ENCODE measurements at places on chromosomes 12 and 14.

DNA sequence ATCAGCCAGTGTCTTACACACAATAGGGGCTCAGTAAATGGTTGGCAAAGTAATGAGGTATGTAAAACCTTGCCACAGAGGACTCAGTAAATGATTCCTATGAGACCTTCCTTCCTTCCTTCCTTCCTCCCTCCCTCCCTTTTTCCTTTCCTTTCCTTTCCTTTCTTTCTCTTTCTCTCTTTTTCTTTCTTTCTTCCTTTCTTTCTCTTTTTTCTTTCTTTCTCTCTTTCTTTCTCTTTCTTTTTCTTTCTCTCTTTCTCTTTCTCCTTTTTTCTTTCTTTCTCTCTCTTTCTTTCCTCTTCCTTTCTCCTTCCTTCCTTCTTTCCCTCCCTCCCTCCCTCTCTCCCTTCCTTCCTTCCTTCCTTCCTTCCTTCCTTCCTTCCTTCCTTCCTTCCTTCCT is 7.5 kb downstream of the SDS start:
- DNase-seq: no peak

DNA sequence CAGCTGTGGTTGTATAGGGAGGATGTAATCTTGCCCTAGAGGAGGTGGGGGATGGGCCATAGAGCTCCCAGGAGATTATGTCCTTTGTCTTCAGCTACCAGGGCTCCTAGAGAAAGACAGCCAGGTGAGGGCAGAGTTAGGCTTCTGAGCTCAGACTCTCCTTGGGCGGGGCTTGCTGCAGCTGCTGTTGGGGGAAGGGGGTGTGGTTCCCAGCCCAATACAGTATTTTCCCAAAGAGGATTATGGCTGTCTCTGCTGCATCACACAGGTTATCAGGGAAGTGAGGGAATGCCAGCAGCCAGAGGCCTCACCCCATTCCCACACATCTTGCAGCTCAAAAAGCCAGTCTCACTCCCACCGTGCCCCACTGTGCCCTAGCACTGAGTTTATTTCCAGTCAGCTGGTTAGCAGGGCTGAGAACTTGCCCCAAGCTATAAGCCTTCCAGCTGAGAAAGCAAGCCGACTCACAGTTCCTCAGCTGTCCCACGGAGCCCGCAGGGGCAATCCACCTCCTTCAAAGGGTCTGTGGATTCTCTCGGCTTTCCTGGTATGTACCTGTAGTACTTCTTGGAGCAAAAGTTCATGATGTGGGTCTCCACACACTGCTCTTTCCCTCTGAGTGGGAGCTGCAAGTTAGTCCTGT is 217.3 kb upstream of the CPNE8 start:
- DNase-seq: no peak

- DNase-seq: peak; percentile 80
These were observed 187.3 kb downstream of the CAND1 start for GRCh38 chr12:67456431-67456901.

DNA sequence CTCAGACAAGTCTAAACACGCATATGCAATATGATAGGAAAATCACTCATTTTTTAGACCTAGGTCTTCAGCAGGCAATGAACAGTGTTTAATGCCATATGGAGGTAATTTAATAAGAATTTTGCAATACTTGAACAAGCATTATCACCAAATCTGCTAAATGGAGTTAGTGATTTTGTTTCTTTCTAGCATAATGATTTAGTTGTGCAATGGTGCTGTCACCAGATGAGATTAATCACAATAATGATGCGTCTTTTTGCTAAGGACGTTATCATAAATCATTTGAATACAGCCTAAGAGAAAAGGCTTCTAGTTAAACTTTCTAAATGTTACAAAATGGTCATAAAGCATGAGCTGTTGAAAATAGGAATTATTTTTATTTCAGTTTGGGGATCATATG is 170.0 kb upstream of the SLC16A7 start:
- peak; percentile 62 for DNase-seq

DNA sequence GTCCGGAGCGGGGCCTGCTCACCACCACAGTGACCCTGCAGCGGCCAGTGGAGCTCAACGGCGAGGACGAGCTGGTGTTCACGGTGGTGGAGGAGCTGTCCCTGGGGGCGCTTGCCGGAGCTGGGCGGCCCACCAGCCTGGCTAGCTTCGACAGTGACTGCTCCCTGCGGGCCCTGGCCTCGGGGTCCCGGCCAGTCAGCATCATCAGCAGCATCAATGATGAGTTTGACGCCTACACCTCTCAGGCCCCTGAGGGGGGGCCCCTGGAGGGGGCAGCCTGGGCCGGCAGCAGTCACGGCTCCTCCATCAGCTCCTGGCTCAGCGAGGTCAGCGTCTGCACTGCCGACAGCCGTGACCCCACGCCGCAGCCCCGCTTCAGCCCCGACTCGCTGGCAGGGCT is 37.4 kb downstream of the KIF26A start:
- no peak for DNase-seq

- DNase-seq: no peak
These were observed 81.2 kb downstream of the SPPL3 start for GRCh38 chr12:120822832-120823503.

DNA sequence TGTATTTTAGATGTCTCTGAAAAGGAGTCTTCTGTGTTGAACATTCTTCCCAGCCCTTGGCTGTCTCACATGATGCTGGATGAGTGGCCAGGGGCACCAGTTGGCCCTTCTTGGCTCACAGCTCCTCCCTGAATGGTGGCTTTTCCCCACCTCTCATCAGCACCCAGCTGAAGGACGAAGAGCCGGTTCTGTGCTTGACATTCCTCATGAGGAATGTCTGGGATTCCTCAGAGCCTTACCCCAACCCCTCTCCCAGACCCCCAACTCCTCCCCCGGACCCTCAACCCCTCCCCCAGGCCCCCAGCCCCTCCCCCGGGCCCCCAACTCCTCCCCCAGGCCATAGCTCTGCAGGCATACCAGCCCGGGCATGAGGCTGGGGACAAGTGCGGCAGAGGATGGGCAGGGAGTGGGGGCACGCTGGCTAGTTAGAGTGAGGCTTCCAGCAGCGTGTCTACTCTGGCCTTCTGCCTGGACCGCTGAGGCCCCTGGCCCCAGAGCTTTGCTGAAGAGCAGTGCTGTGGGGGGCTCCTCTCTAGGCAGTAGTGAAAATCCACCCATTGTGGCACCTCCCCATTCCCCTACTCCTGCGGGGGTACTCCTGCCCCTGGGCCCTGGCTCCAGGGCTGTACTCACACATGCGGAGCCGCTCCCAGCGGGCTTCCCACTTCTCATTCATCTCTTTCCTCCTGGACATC is 64.3 kb downstream of the PLEKHG3 start:
- DNase-seq: no peak

DNA sequence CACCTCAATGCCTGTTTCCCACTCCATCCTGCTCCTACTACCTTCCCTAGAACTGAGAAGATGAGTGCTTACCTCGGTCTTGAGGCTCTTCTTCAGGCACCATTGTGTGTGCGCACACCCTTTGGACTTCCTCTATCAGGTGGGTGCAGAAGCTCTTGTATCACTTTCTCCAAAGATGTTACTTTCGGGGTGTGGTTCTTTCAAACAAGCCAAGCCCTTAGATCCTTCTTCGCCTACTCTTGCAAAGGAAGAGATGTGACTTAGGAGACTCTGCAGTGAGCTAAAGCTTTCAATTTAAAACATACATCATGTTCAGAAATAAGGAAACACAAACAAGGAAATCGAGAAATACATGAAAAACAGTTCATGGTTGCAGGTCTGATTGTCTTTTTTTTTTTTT is at the start of gene CLEC4C:
CLEC4C (minus strand) TSS at position 130 of the 400 bp plus-strand sequence; CDS start at position 103, 27 bp downstream.
- DNase-seq: no peak

DNA sequence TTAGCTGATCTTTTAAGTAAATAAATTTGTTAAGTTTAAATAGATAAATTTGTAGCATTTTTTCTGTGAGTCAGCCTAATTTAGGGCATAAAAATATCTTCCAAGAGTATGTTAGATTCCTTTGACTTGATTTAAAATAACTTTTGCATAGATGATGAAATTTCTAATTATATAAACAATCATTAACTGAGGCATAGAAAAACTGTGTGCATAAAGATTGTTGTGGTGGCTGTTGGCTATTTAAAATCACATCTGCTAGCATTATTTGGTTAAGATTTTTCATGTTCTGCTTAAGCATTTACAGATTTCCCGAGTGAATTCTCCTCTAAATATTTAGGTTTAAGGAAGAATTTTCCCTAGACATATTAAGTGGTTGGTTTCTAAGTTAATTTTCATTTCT is 223.2 kb downstream of the FSCB start:
- DNase-seq: no peak

DNA sequence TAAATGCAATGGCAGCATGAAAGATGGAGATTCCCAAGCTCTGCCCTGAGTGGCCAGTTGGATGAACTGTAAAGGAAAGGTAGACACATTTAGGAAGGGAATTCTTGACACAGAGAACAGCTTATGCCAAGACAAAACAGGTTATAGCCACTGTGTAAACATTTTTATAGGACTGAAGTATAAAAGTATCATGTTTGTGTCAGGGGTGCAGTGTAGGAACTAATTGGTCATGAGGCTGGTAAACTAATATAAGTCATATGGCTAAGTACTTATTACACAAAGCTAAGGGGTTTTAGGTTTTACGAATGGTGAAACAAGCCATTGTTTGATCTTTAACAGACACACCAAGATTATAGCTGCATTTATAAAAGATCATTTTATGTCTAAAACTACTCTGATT is 207.7 kb upstream of the SLC16A7 start:
- no peak for DNase-seq

- DNase-seq: no peak
These were observed 43.3 kb downstream of the NCKAP5L start for GRCh38 chr12:49784756-49785409.

GRCh38 chr14:54646626-54647025 is 79.7 kb downstream of the SAMD4A start:
- DNase-seq: no peak

DNA sequence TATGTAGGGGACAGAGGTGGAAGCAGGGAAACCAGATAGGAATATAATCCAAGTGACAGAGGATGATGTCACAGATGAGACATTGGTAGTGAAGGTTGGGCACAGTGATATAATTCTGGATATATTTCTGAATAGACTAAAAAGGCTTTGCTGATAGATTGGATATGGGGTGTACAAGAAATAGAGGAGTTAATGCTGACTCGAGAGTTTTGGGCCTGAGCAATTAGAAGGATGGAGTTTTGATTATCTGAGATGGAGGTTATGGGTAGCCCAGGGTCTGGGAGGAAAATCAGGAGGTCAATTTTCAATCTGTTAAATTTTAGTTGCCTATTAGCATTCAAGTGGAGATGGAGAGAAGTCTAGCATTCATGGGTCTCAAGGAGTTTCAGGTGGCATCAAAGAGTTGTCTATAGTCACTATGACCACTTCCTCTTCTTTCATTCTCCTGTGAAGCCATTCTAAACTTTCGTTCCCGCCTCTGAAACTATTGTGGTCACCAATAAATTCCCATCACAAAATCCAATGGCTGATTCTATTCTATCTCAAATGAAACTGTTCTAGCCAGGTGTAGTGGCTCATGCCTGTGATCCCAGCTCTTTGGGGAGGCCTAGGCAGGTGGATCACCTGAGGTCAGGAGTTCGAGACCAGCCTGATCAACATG is 10.6 kb upstream of the ANO6 start:
- DNase-seq: no peak

DNA sequence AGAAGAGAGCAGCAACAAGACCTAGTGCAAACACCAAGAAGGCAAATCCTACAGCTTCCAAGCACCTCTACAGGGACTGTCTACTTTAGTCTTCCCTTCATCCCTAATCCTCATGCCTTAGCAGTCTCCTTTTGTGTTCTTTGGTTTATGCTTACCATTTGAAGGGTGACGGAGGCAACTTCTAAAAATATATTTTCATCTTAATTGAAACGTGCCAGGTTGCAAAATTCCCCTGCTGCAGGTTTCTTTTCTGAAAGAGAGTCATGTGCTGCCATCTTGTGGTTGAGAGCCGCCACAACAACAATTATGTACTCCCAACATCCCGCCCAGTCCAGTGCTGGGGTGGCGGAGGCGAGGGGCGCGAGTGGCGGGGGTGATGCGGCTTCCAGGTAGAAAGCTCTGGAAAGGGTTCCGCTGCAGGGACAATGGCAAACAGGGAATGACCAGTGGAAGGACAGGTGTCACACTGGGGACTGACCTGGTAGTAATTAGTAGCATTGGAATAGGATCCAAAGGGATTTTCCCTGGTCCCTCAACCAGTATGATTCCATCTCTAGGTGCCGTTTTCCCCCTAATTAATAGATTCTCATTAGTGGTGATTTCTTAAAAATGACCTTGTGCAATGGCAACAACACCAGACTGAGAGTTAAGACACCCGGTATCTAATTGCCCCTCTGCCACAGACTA is 80.3 kb upstream of the GNG2 start:
- DNase-seq: no peak

- peak; percentile 4 for DNase-seq
These were observed 364.8 kb downstream of the BMP4 start for GRCh38 chr14:53591816-53592215.

GRCh38 chr14:41860586-41860985 is 253.9 kb downstream of the LRFN5 start:
- DNase-seq: no peak

DNA sequence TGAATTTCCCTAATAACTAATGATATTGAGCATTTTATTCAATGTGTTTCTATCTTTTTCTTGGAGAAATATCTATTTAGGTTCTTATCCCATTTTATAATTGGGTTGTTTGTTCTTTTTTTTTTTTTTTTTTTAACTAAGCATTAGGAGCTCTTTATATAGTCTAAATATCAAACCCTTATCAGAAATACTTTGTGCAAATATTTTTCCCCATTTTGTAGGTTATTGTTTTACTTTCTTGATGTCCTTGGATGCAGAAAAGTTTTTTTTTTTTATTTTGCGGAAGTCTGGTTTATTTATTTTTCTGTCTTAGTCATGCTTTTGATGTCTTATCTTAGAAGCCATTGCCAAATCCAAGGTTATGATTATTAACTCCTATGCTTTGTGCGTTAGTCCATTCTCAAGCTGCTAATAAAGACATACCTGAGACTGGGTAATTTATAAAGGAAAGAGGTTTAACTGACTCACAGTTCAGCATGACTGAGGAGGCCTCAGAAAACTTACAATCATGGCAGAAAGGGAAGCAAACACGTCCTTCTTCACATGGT is 434.3 kb upstream of the TBX3 start:
- DNase-seq: no peak

- DNase-seq: peak; percentile 39
These were observed 7.3 kb downstream of the STXBP6 start for GRCh38 chr14:25042362-25043299.

Measured in AG09309 (cell line).